ENCODE measurements at places on chromosomes 3 and 15.

- no peak for DNase-seq
Measured at GRCh38 chr3:24311881-24312280, 182.8 kb downstream of the THRB start.

DNA sequence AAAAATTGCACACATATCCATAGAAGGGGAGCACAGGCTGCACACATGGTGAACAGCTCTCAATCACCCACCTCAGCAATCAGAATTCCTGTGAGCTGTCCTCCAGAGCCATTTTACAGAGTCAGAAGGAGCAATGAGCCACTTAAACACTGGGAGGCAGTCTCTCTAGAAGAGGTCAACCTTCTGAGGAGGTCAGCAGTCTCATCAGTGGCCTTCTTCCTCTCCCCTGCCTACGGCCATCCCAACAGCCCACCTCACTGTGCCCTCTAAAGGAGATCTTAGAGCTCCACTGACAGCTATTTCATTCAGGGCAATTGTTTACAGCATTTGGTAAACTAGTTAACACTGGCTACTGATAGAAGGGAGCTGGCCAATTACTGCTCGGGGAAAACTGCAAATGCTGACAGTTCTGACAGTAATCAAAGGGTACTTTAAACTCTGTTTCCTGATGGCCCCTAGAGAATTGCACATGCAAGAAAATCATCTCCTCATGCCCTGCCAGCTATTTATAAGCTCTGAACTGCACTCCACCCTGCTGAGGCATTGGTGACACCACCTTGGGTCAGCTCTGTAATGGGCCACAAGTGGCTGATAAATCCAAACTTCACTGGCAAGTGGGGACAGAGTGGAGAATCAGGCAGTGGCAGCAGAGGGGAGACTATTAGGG, 42.1 kb upstream of the TSPAN3 start:
- no peak for DNase-seq

DNA sequence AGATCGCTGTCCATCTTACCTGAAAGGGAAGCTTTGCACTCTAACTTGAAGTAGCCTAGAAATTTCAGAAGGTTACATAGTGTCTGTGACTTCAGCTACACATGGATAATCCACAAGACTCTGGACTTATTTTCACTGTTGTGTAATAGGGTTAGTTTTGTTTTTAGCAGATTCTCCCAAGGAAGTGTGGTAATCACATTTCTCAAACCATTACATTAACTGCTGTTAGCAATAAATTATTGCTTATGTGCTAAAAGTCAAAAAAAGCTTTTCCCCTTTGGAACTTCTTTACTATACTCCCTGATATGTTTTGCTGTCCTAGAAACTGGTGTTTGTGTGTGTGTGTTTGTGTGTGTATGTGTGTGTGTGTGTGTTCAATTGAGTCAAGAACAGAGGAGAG, 351.8 kb upstream of the TPRG1 start:
- DNase-seq, result no peak

DNA sequence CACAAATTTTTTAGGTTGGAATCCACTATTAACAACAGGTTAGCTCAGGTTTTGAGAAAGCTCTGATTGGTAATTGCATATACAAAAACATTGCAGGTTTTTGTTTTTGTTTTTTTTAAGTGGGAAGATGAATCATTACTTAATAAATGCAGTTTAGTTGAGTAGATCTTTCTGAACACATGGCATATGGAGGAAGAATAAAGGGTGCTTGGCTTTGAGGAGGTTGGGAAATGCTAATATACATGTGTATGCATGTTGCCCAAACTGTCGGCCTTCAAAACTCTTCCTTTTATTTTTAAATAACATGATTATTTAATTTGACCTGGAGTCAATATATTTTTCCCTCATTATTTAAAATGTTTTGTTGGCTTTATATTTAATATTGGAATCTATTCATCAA, 32.8 kb downstream of the ZBTB38 start:
- DNase-seq, result no peak

DNA sequence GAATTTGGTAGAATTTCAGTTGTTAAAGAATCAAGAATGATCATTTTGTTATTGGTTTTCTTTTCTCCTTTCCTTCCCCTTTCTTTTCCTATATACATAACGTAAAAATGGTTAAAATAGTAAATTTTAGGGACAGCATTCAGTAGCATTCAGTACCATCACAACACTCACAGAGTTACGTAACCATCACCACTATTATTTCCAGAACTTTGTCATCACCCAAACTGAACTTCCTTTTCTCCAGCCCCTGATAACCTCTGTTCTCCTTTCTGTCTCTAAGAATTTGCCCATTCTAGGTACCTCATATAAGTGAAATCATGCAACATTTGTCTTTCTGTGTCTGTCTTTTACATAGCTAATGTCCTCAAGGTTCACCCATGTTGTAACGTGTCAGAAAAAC, 165.3 kb downstream of the AKAP13 start:
- DNase-seq, result no peak

- DNase-seq, result no peak
Measured at GRCh38 chr3:32460031-32460749, 42.5 kb downstream of the CMTM6 start.

DNA sequence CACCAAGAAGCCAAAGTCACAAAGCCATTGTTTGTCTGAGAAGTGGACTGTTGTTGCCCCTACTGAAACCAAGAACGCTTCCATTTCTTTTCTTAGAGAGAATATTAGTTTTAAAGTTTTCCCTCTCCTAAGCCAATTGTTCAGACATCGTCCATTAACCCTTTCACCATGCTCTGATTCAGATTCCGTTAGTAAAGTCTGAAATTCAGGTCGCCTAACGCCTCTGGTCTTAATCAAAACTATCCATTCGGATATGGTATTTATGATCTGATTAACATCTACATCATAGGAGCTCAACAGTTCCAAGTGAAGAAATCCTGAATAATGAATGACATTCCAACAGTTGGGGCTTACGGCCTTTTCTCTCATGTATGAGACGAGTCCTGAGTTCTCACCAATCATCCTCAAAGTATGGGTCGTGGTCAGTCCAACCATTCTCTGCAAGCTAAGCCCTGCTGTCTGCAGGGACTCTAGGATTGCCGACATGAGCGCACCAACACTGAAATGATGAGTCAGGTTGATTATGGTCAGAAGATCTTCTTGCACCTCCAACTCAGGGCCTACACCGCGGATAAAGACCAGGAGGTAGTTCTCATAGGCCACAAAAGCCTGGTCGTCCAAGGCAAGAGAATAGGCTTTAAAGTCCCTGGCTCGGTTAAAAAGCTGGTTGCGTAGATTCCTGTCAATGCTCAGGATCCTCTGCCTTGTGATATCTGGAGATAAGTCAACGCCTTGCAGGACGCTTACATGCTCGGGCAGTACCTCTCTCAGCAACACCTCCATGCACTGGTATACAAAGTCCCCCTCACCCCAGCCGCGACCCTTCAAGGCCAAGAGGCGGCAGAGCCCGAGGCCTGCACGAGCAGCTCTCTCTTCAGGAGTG, 767 bp downstream of the EPM2AIP1 start:
- DNase-seq, result peak; percentile 25

GRCh38 chr3:45653205-45653604, 36.0 kb upstream of the SACM1L start:
- DNase-seq, result no peak

GRCh38 chr15:70087708-70088352, 9.9 kb downstream of the TLE3 start:
- no peak for DNase-seq

- DNase-seq, result no peak
Measured at GRCh38 chr15:69119683-69120395, 40.6 kb upstream of the GLCE start.

DNA sequence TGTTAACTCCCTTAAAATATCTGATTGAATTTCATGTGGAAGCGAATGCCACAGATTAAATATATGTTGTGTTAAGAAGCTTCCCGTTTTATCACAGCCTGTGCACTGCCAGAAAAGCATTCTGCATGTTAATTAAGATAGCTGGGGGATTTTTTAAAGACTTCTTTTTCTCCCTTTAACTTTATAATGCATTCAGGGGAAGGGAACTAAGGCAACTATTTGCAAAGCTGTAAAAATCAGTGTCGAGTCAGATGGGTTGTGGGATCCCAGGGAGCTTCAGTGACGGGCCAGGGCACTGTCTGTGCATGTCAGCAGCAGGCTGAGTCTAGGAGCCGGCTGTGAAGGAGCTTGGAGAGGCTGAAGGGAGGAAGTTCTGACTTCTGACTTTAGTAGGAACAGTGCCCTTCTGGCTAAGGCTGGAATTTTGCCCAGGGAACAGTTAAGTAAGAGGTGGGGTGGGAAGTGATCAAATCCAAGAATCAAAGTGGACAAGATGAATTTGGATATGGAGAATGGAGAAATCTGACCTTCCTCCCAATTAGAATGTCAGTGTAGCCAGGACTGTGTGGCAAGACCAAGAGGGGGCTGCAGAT, 77.7 kb downstream of the ABHD5 start:
- no peak for DNase-seq

GRCh38 chr3:174949523-174949922, 90.4 kb downstream of the NAALADL2 start:
- peak; percentile 81 for DNase-seq

DNA sequence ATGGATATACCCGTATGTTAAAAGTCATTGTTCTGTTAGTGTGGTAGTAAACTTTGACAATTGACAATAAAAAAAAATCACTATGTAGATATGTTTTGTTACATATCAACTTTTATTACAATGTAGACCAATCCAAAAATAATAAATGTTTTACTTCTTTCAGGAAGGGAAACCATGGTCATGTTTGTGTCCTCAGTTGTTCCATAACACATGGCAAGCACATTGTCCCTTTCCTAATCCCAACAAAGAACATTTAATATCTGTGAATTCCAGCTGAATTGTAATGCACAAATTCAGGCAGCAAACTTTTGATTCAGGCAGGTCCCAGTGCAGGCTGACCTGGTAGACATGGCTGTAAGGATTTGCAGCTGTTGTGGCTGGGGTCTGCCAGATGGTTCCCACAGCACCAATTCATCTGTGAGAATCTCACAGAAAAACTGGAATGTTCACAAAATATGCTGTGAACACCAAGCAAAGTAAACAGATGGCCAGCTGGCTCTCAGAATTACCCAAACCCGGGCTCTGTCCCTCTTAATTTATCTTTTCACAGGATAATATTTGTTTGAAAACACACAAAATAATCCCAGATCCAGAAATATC, 1.9 kb upstream of the SPG21 start:
- DNase-seq, result no peak

DNA sequence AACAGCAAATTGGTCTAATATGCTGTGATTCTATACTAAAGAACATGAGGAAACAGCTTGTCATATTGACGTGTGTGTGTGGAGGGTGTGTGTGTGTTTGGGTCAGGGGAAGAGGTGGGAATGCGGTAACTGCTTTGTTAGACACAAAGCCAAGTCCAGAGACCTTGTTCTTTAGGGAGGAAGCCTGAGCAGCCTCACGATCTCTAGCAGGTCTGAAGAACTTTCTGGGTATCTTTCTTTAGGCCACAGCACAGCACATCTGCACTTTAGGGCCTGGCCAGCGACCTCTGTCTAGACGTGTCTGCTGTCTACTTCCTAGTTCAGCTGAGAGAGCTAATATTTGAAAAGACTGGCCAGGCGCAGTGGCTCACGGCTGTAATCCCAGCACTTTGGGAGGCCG, 220.0 kb upstream of the TPRG1 start:
- DNase-seq, result no peak

DNA sequence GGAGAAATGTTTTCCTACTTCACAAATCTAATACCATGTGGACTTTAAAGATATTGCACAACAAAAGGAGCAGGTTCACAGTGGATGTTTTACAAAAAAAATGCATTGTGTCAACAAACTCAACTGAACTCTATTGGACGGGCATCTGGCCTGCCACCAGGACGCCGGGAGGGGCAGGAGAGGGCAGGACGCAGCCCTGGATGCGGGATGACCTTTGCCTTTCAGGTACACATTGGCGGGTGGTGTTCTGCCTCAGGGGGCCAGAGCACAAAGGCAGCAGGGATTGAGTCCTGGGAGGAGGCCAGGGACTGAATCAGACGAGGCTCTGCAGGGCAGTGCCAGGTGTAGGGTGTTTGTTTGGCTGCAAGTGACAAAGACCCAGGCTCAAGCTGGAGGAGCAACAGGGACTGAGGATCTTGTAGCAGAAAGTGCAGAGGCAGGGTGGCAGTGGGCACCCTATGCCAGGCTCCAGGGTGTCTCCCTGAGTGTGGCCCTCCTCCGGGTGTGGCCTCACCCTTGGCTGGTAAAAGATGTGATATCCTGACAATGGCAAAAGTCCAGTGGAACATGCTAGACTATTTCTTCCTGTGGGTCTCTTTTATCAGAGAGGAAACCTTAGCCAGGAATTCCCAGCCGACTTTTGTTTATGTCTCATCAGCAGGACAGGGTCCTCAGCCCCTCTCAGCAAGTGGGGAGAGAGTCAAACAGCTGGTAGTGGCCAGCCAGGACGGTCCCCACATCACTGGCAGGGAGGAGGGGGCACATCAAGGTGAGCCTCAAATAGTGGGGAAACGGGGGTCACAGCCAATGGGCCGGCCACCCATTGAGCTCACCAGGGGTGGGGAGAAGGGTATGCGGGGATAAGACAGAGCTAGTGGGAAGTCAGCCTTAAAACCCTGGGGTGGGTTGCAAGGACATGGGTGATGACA, 29.7 kb upstream of the KLF13 start:
- no peak for DNase-seq

- no peak for DNase-seq
Measured at GRCh38 chr15:81015621-81016488, 15.1 kb downstream of the TLNRD1 start.

- DNase-seq, result peak; percentile 95
Measured at GRCh38 chr3:10023587-10024310, 2.5 kb upstream of the FANCD2 start.

- DNase-seq, result no peak
Measured at GRCh38 chr3:141285570-141285969, 53.9 kb downstream of the PXYLP1 start.

- DNase-seq, result no peak
Measured at GRCh38 chr15:57532731-57533447, 58.8 kb upstream of the MYZAP start.

DNA sequence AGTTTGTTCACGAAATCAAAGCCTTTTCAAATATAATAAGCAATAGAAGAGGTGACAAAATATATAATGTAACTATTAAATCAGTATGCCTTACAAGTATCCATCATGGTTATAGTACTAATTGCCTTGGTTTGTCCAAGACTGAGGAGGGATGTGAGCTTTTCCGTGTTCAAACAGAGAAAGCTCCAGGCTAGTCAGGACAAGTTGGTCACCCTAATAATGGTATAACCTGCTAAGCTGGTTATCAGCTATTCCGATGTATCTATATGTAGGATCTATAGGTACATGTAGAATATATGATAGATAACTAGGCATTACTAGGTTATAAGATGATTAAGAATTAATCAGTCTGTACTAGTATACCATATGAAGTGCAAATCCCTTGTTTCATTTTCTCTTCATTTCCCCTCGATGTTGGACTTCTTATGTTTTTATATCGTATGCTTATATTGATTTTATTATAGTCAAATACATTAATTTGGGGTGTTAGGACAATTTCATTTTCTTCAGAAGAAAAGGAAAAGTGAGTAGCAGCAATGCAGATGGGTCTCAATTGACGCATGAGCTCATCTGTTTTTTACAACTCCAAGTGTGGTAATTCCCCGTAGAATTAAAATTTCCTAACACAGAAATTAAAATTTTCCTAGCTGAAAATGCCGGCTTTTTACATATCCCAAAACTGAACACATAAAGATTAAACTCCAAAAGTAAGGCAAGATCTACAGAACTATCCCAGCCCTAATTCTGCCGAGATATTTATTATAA, 419.1 kb downstream of the TIGIT start:
- DNase-seq, result no peak
